ENCODE measurements at places on chromosomes 5 and 9. TPM values are rescaled to one million over a fixed set of nuclear protein-coding genes. Genes with fewer than 3 reads are reported as not detected.

GRCh38 chr9:133428617-133429101 lies 6.5 kb downstream of the ADAMTS13 start:
- DNase-seq: no peak

GRCh38 chr9:95092262-95093072 lies 225.0 kb downstream of the FANCC start:
- no peak for DNase-seq

DNA sequence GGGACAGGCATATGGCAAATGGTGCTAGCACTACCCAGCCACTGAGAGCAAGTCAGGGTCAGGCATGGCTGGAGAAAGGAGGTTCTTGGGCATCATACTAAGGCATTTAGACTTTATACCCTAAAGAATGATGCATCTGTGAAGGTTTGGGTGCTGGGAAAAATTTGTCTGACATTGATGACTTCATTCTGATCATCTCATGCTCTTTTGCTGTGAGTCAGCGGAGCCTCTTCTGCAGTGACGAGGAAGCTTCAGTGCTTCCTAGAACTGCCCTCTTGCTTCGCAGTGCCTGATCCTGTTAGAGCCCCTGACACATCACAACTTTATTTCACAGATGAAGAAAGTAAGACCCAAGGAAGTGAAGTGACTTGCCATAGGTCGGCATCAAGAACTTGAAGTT lies 266.6 kb upstream of the GAS1 start:
- DNase-seq: no peak

DNA sequence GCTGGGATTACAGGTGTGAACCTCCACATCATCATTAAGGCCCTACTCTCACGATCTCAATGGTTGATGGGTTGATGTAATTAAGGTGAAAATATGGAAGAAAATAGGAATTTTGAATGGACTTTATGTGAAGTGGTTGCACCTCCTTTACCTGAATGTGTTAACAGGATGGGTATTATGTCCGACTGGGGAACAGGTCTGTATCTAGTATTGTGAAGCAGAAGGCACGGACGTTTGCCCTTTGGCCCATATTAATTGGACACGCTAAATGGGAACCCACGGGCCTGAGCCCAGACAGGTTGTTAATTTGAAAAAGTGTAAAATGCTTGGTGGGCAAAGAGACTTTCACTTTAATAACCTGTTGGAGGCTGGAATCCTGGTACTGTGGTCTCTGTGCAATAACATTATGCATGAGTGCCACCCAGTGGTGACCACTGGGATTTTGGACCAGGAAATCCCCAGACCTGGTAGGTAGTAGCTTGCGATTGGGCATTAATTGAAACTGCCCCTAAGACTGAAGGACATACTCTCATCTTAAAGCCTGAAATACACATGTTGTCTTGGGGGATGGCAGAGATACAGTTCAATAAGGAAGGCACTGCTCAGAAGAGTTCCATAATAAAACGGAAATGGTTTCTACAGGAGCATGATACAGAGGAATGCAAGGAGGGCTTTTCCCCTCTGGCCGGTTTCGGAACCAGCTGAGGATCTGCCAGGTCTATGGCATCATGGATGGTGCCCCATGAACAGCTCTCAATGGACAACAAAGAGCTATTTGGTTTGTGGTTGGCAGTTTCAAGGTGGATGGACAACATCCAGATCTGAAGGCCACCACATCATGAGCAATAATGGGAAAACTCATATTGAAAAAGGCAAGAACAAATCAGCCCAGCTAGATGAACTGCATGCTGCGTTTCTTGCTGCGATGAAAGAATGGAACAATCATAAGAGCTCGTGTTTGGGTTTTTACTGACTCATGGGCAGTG lies 26.2 kb upstream of the BICD2 start:
- DNase-seq: peak; percentile 91

Gene OSMR
- total RNA-seq: 30.0 TPM
